ENCODE measurements at places on chromosomes 2 and 18. TPM values are rescaled to one million over a fixed set of nuclear protein-coding genes. Genes with fewer than 3 reads are reported as not detected.
A peak's percentile ranks its signal among the peaks of the same experiment; 100 is the strongest.

DNA sequence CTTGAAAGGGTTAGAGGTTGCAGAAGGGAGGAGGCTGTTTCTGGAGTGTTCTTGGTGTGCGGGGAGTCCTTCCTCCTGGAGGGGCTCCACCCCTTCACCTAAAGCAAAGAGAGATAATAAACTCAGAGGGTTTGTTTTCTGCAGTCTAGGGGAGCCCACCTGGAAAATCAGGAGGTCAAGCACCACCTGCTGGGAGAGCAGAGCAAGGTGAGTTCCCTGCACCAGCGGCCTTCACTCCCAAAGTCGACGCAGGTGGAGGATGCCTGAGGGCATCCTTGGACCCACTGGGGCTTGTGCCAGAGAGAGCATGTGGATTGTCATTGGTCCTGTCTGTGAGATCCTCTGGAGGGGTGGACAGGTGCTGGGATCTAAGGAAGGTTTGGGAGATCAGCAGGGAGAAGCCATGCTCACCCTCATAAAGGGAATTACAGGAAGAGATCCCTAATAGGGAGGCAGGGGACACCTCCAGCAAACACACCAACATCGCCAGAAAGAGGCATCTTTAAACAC, 116.7 kb downstream of the KCNF1 start:
- no peak overlapping the region for H3K27ac ChIP-seq
- H3K27me3 ChIP-seq, result peaks cover 8% of the 10 kb centered on the region
- no peak for DNase-seq
- H3K4me3 ChIP-seq, result no peak overlapping the region

- DNase-seq, result no peak
- H3K27me3 ChIP-seq, result no peaks in the 10 kb centered on the region
- H3K27ac ChIP-seq, result no peak overlapping the region
- no peak overlapping the region for H3K4me3 ChIP-seq
- no peaks in the 10 kb centered on the region for H3K36me3 ChIP-seq
Observed at GRCh38 chr18:37309059-37309458, 256.5 kb downstream of the CELF4 start.

- no peaks in the 10 kb centered on the region for H3K4me1 ChIP-seq
- H3K27ac ChIP-seq, result no peak overlapping the region
- no peak overlapping the region for H3K4me3 ChIP-seq
- no peaks in the 10 kb centered on the region for H3K36me3 ChIP-seq
- peaks cover 27% of the 10 kb centered on the region for H3K27me3 ChIP-seq
- no peak for DNase-seq
Observed at GRCh38 chr2:219425238-219426067, 7.3 kb downstream of the DES start.

DNA sequence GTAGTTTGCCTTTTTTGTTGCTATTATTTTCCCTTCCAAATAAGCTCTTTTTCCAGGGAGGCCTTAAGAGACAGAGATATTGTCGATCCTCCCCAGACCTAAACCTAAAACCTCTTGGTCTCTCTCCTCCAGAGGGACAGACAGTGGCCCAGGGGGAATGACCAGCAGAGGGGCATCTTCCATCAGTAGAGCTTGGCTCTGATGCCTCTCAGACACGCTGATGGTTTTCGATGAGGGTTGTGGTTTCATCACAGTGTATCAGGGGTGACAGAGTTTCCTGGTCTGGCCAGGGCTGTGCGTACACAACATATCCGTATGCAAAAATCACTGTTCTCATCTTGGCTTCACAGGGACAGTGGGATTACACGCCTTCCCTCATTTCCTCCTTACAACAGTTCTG, 68.6 kb downstream of the GATA6 start:
- DNase-seq, result no peak
- no peaks in the 10 kb centered on the region for H3K4me1 ChIP-seq
- H3K27me3 ChIP-seq, result no peaks in the 10 kb centered on the region
- no peak overlapping the region for H3K27ac ChIP-seq
- H3K36me3 ChIP-seq, result no peaks in the 10 kb centered on the region
- no peak overlapping the region for H3K4me3 ChIP-seq

DNA sequence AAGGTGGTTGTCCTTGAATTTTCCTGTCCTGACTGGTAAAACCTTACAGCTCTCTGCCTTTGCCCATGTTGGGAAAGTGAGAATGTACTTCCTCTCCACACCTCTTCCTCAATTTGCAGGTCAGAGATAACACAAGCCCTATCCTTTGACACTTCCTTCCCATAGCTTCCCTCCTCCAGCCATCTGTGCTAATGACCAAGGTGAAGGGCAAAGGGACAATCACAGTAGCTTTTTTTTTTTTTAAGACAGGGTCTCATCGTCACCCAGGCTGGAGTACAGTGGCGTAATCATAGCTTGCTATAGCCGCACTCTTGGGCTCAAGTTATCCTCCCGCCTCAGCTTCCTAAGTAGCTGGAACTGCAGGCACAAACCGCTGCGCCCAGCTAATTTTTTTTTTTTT, 24.3 kb upstream of the STPG4 start:
- peak overlapping the region; percentile 23 for H3K27ac ChIP-seq
- H3K27me3 ChIP-seq, result peaks cover 13% of the 10 kb centered on the region
- DNase-seq, result no peak
- no peak overlapping the region for H3K4me3 ChIP-seq
- peaks cover 21% of the 10 kb centered on the region for H3K4me1 ChIP-seq

DNA sequence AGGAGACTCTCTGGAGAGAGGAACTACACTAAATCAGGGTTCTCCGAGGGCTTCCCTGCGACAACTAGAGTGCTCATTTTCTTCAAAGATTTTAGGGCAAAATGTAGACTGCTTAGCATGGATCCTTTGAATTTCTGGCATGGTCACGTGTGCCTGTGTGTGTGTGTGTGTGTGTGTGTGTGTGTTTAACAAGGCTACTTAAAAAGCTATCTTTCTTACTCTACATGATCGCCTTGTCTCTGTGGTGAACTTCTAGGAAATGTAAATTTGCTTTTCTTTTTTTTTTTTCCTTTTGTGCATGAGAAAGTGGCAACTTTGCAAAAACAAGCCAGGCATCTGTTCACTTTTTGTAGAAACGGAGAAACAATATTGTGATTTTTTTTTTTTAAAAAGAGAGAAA, 43.9 kb downstream of the SOX11 start:
- H3K4me3 ChIP-seq, result no peak overlapping the region
- no peak for DNase-seq
- no peaks in the 10 kb centered on the region for H3K27me3 ChIP-seq
- no peak overlapping the region for H3K27ac ChIP-seq
- no peaks in the 10 kb centered on the region for H3K36me3 ChIP-seq

GRCh38 chr2:72140621-72140960, 7.1 kb downstream of the CYP26B1 start:
- no peak for DNase-seq
- H3K4me3 ChIP-seq, result no peak overlapping the region
- no peak overlapping the region for H3K27ac ChIP-seq
- H3K4me1 ChIP-seq, result peaks cover 8% of the 10 kb centered on the region

DNA sequence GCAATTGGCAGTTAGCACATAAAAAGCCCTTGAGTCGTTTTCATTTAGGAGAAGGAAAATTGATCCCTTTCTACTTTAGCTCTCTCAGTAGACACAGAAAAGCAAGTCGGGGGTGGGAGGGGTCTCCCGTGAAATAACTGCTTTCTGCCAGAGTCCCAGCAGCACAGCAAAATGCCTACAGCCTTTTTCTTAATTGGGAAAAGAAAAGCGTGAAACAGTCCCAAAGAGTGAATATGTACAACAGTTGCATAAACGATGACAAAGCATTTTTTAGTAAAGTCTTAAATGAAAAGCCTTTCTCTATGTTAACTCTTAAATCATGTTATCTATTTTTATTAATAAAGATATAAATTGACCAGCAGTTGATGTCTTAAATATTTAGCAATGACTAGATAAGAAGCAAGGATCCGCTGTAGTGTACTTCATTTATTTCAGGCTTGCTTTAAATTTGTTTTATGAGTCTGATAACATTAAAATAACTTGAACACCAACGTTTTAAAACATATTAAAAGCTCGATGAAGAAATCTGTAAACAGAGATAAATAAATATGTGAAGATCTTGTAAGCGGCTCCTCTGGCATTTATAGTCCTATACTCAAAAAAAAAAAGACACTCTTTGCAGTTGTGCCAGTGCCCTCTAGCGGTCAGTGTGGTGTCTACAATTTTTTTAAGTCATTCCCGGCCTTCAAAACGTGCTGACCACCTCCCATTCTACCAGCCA, 42.3 kb upstream of the ATIC start:
- peaks cover 6% of the 10 kb centered on the region for H3K4me1 ChIP-seq
- H3K36me3 ChIP-seq, result no peaks in the 10 kb centered on the region
- no peak overlapping the region for H3K27ac ChIP-seq

EFEMP1 gene
- total RNA-seq, result not detected

ANKRD39 gene
- total RNA-seq, result 22.7 TPM

SIX2 gene
- total RNA-seq, result not detected

BOK gene
- 0.08 TPM for total RNA-seq

AQP12A gene
- total RNA-seq, result not detected

Measured in activated naive CD8-positive, alpha-beta T cell treated with anti-CD3 and anti-CD28 coated beads for 36 hours (primary cell).